SJCRH30 (cell line): ENCODE measurements at places on chromosomes 3 and 15.

- peak; percentile 76 for DNase-seq
Measured at GRCh38 chr3:8239718-8240695, 261.6 kb upstream of the LMCD1 start.

GRCh38 chr15:93719921-93720351 is 511.4 kb upstream of the MCTP2 start:
- DNase-seq, result no peak

DNA sequence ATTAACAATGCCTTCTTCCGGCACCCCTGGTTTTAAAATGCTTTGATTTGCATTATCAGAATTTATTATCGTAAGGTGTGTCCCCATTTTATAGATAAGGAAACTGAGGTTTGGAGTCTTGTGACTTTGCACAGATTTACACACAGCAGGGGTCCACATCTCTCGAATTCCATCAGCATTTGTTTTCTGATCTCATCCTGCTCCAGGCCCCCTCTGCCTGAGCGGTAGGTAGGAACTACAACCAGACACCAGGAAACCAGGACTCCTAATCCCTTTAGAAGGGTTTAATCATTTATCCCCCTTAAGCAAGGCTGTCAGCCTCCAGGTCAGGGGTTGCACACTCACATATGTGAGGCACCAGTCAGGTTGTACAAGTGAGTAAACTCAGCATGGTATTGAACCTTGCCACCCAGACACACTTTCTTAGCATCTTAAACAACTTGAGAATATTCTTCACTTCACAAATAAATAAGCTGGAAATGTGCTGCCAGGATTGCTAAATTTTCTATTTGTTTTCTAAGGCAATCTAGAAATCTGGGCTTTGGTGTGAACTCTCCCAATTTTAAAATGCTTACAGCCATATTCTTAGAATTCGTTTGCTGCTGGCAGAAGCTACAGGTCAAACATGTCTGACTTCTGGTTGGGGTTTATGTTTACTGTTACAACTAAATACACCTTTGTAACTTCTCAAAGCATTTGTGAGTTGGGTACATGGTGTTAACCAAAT is 31.7 kb upstream of the CMTM7 start:
- DNase-seq, result no peak

- DNase-seq, result no peak
Measured at GRCh38 chr15:51678096-51678495, 3.2 kb upstream of the SCG3 start.

DNA sequence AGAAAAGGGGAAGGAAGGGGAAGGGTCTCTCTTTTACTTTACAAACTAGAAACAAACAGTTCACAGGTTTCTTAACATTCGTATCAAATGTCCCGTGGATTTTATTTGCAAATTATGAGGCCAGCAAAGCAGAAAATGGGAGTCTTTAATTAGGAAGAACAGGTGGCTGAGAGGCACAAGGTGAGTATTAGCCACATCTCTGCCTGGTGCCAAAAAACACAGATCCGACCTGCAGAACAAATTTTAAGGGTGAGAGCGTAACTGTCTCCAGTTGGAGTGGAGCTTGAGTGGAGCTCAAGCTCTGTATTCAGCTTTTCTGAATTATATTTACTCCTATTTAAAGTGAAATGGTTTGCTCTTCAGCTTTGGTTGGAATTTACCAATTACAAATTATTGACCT is 1004.9 kb downstream of the FHIT start:
- no peak for DNase-seq

GRCh38 chr15:36571301-36571700 is 8.1 kb upstream of the CDIN1 start:
- DNase-seq, result no peak

DNA sequence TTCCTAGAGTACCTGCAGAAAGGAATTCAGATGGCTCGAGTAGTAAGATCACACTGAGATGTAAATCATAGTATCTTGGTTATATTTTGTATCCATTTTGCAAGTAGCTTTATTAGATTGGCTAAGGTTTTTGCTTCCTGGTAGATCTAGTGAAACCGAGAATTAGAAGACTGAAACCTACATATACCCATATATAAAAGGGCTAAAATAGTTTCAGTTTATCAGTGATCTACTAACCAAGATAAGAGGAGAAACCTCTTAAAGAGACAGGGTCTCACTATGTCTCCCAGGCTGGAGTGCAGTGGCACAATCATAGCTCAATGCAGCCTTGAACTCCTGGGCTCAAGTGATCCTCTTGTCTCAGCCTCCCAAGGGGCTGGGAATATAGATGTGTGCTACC is 135.3 kb downstream of the PCCB start:
- no peak for DNase-seq

GRCh38 chr3:74304424-74304823 is 310.0 kb downstream of the CNTN3 start:
- no peak for DNase-seq
